ENCODE measurements at places on chromosomes 1 and 21.

DNA sequence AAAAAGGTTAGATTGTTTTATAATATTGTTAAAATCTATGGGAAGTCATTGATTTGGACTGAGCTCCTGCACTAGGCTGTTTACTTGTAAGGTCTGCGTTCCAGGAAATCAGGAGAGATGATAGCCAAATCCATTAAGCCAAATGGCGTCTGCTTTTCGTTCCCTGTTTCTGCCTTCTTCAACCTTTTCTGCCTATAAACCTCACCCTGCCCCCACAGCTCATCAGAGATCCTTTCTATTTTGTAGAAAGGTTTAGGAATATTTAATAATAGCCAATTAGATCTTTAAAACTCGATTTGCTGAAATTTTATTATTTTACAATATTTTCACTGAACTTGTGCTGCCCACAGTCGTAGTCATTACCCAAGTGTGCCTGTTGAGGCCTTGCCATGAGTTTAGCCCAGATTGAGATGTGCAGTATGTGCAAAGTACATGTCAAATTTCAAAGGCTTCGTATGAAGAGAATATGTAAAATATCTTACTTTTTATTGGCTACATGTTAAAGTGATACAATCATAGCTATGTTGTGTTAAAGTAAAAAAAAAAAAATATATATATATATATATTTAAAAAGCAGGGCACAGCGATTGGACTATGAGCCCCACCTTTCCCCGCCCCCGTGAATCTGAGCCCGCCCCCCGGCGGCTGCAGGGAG is 444 bp upstream of the IARS2 start:
- peak; percentile 64 for DNase-seq

DNA sequence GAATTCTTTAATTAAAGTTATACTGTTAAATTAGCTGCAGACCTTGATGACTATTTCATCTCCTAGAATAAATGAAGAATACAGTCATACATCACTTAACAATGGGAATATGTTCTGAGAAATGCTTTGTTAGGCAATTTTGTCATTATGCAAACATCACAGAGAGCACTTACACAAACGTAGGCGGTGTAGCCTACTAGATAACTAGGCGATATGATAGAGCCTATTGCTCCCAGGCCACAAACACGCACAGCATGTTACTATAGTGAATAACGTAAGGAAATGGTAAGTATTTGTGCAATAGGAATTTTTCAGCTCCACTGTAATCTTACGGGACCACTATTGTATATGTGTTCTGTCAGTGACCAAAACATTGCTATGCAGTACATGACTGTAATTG is 37.6 kb upstream of the DESI2 start:
- no peak for DNase-seq

- peak; percentile 15 for DNase-seq
Measured at GRCh38 chr1:14945132-14946010, 208.2 kb upstream of the TMEM51 start.

- no peak for DNase-seq
Measured at GRCh38 chr1:54940042-54940441, 40.4 kb upstream of the TMEM61 start.

GRCh38 chr1:33743221-33743998 is 120.5 kb upstream of the HMGB4 start:
- DNase-seq = no peak

- DNase-seq = no peak
Measured at GRCh38 chr1:61699911-61700851, 24.8 kb downstream of the TM2D1 start.

DNA sequence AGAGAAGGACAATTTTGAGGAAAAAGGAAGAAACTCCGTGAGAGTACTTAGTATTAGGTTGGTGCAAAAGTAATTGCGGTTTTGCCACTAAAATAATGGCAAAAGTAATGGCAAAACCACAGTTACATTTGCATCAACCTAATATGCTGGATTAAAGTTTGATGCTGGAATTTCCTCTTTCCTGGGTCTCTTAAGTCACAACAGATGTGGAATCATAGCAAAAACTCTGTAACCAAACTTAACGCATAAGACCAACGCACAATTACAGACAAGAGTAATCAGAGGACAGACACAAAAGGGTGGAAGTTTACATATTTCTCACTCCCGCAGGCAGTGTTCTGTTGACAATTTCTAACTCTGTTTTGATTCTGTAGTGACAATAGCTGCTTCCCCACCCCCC is 182.4 kb downstream of the BACH1 start:
- DNase-seq = no peak

- no peak for DNase-seq
Measured at GRCh38 chr21:46151989-46152926, 3.1 kb downstream of the FTCD start.

GRCh38 chr1:206516728-206516990 is 9.3 kb downstream of the RASSF5 start:
- DNase-seq = no peak

- no peak for DNase-seq
Measured at GRCh38 chr1:44032170-44032790, 1.0 kb upstream of the SLC6A9 start.

DNA sequence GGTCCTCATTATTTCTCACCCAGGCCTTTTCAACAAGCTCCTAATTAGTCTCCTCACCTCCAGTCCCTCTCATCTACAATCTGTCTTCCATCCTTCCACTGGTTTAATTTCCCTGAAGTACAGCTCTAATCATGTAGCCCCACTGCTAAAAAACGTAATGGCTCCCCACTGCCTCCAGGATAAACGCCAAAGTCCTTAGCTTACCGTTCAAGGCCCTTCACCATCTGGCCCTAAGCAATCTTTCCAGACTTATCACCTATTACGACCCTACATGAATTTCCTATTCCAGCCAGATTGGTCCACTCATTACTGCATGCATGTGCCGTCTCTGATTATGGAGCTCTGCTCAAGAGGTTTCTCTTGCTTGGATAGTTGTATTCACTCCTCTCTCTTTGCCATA is 83.1 kb upstream of the DAB1 start:
- DNase-seq = no peak

GRCh38 chr1:115539061-115539460 is 102.7 kb upstream of the VANGL1 start:
- no peak for DNase-seq

DNA sequence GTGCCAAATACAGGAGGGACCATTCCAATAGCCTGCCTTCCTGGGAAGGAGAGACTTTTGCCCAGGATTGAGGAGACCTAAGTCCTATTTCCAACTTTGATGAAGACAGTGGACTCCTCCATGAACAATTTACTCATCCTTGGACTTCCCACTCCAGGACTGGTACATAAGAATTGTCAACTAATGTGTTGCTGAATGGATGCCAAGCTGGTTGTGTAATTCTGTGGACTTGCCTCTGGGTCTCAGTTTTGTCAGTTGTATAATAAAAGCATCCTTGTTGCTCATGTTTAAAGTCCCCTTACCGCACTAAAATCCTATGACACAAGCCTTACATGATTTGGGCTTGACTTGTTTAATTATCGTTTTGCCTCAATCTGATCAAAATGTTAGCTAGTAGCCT is 13.2 kb upstream of the ZP4 start:
- DNase-seq = no peak

DNA sequence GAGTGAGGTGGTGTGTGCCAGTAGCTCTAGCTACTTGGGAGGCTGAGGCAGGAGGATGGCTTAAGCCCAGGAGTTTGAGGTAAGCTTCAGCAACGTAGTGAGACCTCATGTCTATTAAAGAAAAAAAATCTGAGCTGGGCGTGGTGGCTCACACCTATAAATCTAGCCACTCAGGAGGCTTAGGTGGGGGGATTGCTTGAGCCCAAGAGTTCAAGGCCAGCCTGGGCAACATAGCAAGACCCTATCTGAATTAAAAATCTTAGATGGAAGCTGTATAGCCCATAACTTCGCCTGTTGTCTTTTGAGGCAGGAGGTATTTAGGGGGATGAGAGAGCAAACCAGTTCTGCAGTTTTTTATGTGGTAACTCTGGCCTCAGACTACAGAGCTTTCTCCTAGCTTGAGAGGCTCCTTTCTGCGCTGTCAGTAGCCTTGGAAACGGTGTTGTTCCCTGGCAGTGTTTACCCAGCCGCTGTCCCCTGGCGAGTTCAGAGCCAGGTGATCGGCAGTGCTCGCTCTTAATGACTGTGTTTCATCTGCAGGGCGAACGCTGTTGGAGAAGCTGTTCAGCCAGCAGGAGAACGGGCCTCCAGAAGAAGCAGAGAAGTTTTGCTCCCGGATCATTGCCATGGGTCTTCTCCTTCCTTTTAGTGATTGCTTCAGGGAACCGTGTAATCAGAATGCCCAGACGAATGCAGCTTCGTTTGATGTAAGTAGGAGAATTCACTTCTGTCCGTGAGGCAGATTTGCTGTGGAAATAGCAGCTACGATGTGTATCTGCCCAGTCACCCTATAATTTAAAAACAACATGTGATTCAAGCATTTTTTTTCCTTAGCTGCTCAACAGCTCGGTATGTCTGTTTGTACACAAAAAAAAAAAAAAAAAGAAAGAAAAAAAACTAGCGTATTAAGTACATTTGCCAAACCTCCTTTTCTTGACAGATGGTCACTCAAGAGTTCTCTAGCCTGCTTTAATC is 31.2 kb downstream of the FMN2 start:
- DNase-seq = no peak

DNA sequence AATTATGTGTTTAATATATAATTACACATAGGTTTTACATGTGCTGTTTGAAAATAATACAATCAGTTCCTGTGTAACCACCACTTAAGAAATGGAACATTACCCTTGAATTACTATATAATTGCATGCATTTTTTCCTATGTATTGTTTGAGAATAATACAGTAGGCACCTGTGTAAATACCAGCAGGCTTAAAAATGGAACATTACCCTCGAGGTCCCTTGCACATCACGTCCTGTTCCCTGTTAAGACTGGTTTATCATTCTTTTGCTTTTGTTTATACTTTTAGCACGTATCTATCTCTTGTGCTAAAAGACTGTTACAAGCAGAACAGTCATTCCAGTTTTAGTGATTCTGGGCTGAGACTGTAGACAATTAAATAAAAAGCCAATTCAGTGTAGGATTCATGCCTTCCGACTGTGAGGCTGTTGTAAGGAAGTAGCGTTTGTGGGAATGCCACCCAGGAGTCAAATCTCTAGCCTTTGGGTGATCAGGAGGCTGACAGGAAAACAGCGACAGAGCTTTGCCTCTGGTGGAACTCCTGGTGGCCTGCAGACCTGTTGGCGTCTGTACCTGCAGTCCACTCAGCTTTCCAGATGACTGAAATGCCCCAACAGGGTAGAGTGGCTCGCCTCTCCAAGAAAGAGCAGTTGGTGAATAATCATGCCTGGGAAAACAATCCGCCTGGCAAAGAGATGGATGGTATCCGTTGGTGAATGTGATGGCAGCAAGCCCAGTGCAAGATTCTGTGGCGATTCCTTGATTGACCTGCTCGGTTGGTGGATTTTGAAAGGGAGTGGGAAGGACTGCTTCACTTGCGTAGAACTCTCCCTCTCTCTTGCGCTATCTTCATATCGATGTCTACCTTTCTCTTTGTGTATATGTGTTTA is 58.0 kb downstream of the DISC1 start:
- no peak for DNase-seq

- DNase-seq = no peak
Measured at GRCh38 chr21:26820509-26820908, 24.7 kb downstream of the ADAMTS1 start.

DNA sequence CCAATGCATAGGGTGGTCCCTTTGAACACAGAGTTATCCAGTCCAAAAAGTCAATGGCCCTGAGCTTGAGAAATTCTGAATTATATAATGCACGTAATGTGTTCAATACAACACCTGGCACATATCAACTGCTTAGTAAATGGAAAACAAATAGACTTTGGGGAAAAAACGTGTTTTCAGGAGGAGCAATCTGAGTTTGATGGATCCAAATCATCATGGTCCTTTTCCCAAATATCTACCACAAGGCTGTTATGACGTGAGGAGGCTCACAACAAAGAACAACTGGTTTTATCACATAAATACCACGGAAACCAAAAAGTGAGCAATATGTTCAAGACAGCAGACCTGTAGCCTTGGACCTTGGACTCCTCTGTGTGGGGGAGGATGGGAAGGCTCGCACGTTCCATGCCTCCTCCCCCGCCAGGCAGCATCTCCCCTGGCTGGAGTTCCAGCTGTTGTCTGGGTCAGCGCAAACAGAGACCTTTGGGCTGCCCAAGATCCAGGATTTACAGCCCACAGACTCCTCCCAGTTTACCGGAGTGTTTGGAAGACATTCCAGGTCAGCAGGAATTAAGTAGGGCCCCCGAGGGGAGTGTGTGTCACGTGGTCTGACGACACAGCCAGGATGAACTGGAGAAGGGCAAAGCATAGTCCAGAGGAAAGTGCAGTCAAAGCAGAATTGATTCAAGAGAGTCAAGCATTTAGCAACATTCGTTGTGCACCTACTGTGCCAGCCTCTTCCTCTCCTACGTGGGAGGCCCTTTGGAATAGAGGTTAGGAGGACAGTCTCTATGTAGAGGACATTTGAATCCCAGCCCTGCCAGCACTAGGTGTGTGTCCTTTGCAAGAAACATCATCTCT is 32.2 kb upstream of the MED18 start:
- no peak for DNase-seq

DNA sequence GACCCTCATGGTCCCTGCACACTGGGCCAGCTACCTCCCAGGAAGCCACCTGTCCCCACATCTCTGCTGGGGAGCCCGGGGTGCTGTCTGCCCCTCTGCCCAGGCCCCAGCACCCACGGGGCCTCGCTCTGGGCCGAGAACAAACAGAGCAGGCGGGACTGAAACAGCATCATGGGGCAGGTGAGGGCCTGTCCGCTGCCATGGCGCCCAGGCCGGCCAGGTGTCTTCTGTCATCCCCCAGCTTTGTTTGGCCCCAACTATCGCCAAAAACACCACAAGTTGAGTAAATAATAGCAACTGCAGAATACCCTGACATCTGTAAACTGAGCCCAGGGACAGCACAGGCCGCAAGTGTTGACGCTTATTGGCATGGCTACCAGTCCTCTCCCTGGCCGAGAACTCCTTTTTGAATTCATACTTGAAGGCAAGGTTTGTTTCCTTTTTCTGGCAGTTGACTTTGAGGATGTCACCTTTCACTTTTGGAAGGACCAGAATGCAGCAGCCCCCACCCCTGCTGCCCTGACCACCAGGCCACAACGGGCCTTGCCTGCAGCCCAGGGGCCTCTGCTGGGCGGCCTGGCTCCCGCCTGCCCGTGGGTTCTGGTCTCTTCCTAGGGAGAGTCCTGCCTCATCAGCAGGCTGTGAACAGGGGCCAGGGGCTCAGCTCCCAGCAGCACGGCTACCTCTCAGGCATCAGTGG is 152.7 kb downstream of the CASZ1 start:
- DNase-seq = no peak

GRCh38 chr1:30652152-30652841 is 71.1 kb downstream of the MATN1 start:
- DNase-seq = no peak

DNA sequence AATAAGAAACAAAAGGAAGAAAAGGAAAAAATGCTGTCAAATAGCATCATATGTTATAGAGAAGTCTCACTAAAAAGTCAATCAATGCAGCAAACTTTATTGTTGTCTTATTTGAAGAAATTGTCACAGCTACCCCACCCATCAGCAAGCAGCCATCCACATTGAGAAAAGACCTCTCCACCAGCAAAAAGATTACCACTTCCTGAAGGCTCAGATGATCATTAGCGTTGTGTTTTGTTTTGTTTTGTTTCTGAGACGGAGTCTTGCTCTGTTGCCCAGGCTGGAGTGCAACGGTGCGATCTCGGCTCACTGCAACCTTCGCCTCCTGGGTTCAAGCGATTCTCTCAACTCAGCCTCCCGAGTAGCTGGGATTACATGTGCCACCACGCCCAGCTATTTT is 29.0 kb downstream of the ATP2B4 start:
- no peak for DNase-seq

- DNase-seq = no peak
Measured at GRCh38 chr1:235876402-235876841, 9.7 kb upstream of the LYST start.
